ENCODE measurements at places on chromosomes 3 and 15.

DNA sequence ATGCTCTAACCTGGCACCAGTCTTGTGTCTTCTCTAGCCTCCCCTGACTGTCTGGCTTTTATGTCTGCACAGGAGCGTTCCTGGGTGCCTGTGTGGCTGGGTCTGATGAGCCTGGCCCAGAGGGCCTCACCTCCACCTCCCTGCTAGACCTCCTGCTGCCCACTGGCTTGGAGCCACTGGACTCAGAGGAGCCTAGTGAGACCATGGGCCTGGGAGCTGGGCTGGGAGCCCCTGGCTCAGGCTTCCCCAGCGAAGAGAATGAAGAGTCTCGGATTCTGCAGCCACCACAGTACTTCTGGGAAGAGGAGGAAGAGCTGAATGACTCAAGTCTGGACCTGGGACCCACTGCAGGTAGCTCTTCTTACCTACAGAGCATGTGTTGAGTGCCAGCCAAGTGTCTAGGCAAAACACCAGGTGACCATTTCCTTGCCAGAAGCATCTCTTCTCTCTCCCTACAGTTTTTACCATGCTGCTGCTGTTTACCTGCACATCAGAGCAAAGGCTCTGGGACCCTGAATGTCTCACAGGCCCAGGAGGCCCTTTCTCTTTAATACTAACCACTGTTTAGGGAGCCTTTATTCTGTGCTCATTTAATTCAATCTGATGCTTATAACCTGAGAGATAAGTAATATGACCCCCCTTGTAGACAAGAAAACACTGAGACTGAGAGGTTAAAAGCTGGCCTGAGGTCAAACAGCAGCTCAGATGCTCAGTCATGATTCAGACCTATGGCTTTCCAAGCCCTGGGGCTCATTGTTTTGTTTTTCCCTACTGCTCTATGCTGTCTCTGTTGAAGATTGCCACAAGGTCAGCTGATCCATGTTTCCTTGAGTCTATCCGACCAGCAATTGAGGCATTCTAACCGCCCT lies 10.4 kb downstream of the PODXL2 start:
- no peak for DNase-seq

DNA sequence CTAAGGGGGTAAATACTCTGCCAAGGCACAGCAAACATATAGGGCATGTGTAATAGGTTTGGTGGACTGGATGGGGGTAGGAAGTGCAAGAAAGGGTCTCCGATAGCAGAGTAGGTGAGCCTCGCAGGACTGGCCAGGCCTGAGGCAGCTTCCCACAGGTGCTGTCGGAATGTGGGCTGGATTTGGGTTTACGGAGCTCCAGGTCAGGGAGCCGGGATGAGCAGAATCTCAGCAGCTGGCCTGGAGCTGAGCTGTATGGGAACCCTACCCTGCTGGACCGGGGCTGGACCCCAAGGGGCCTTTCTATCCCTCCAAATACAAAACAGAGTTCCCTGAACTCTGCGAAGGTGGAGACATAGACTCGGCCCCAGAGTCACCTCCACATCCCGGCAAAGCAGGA lies 15.0 kb downstream of the KLF15 start:
- no peak for DNase-seq

DNA sequence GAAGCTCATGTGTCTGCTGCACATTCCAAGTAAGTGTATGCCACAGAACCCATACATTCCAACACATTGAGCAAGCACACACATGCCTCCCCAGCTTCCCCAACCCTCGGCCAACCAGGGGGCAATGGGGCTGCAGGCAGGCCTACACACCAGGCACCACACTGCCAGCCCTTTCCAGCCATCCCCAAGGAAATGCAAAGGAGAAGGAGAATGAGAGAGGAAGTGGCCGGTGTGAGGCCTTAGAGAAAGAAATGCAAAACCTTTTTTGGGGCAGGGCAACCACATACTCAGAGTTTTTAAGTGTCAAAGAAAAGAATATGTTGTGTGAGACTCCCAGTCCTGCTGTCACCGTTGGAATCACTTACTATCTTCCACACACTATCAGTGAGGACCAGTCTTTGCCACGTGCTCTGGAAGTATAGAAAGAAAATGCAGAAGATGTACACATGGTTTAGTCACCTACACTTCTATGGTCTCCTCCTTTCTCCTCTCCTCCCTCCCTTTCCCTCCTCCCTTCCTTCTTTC lies 11.1 kb downstream of the IGF2BP2 start:
- peak; percentile 52 for DNase-seq

GRCh38 chr15:31435912-31436628 lies 109.4 kb downstream of the KLF13 start:
- no peak for DNase-seq

DNA sequence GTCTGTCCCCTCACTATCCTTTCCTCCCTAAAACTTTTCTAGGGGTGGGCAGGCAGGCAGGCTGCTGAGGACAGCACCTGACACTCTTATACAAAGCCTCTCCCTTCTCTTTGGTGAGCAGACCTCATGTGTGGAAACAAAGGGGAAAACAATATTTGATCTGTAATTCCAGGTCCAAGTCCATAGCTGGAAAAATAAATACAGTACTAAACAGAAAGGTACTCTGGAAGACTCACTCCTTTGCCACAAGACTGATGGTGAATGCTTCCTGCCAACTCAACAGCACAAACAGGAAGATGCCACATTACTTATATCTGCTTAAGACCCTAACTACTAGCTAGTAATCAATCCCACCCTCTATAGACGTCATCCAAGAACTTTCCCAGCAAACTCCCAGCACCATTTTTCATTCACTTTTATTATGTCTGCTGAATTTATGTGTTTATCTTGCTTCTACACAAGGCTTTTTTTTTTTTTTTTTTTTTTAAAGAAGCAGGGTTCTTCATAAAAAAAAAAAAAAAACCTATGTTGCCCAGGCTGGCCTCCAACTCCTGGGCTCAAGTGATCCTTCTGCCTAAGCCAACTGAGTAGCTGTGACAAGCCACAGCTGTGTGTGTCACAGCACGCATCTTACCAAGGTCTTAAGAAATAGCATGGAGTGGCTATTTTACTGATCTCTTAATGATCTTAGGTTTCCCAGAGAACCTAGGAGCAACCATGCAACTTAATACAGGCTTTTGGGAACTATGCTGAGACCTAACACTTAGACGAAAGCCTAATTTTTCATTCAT lies 44.2 kb upstream of the CSPG5 start:
- DNase-seq, result no peak

DNA sequence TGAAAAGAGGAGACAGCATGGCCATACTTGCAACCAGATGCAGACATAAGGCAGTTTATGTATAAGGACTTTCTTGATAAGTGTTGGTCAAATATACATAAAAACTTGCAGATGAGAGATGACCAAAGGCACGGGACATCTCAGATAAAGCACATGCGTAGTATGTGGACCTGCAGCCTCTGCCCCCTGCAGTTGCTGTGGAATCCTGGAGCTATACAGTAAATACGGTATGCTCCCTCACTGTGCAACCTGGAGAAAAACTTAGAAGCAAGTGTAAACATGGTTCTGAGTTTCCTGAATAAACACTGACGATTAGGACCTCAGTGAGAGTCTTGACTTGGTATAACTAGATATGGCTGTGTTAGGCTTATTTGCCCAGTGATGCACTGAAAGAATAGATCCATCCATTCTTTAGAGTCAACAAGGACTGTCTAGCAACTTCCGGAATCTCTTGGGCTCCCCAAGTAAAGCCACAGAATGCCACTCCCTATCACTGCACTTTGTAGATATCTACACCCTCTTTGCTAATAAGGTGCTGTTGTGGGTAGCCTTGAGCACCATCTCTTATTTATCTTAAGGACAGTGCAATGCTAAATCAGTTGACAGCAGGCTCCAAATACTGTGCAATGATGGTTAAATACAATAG lies 40.2 kb downstream of the GJD2 start:
- DNase-seq, result no peak

DNA sequence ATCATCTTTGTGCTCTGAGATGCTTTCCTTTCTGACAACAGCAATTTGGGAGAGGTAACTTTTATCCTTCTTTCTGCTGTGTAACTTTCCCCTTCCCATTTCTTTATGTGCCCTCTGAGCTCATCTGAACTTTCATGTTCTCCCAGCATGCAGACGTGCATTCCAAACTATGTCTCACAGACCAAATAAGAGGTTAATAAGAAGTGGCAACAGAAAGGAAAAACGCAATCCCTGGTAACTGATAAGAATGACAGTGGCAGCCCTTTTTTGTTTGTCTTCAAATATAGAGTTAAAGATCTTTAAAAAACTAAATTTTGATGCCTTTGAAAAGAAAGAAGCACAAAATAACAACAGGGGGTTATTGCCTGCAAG lies 533.4 kb downstream of the FOXP1 start:
- no peak for DNase-seq

GRCh38 chr3:61610316-61610715 lies 48.9 kb downstream of the PTPRG start:
- DNase-seq, result no peak

DNA sequence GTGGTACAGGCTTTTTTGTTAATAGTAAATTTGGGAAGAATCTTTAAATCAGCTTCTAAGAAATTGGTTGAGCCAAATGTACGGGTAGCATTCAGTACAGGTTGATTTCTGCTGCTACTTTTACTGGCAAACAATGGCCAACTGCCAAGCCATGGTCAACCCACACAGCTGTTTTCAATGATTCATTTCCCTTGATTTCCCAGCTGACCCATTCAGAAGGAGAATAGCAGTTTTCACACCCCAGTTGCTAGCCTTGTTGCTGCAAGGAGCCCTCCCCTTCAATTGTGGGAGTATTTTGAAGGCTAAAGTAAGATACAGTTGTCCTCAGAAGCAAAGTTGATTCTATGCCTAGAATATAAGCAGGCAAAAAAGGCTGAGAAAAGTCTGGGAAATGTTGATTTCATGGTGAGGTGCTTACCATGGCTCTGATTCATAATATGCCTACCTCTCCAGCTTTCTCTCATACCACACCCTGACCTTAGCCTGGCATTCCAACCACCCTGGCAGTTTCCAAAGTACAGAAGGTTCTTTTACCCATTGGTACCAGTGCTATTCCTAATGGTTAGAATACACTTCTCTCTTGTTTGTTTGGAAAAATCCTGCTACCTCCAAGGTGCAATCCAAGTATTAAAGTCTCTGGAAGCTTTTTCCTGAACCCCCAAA lies 320.3 kb upstream of the TGFBR2 start:
- DNase-seq, result peak; percentile 27

- DNase-seq, result no peak
These were observed 55.0 kb upstream of the NR2E3 start for GRCh38 chr15:71755092-71755970.

- no peak for DNase-seq
These were observed 3.4 kb downstream of the TMCC1 start for GRCh38 chr3:129890125-129890524.

DNA sequence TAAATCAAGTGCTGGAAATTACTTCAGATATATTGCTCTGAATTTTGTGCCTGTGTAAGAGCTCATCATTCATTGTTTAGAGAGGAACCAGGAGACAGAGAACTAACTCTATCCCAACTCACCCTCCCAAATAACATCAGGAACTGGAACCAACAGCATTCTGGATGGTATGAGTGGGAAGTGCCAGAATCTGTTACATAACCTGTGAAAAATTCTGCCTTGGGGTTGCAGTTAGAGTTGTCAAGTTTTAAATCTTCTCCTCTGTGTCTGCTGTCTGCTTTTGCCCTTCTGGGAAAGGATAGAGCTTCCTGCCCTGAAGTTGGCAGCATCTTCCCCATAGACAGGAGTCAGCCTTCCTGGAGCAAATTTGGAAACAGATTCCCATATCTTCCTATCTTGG lies 41.2 kb downstream of the TIMP4 start:
- DNase-seq, result no peak

DNA sequence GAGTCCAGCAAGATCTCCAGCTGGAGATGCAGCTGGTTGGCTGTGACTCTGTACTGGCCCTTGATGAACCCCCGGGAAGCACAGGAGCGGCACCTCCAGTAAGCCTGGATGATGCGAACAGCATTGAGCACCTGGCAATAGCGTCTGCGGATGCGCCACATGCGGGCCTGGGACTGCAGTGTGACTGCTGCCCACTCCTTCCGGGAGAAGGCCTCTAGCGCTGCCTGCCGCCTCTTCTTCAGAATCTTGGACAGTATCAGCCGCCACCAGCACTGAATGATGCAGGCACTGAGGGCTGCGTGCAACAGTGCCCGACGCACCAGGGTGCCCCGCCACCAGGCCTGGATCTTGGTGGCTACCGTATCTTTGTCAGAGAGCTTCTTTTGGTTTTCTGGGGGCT lies 8.2 kb downstream of the IQCF1 start:
- no peak for DNase-seq

GRCh38 chr15:41154412-41154811 lies 38.3 kb upstream of the INO80 start:
- DNase-seq, result peak; percentile 35

- DNase-seq, result no peak
These were observed 490.1 kb upstream of the ATP11B start for GRCh38 chr3:182303169-182303568.

- no peak for DNase-seq
These were observed 66.7 kb upstream of the STT3B start for GRCh38 chr3:31465999-31466398.

Measured in hepatic stellate cell (primary cell).